H1 (cell line): ENCODE measurements at places on chromosomes 13 and 19. TPM values are rescaled to one million over a fixed set of nuclear protein-coding genes. Genes with fewer than 3 reads are reported as not detected.

Gene GFY
- 0.93 and 1.1 TPM in 2 replicates for total RNA-seq

DNA sequence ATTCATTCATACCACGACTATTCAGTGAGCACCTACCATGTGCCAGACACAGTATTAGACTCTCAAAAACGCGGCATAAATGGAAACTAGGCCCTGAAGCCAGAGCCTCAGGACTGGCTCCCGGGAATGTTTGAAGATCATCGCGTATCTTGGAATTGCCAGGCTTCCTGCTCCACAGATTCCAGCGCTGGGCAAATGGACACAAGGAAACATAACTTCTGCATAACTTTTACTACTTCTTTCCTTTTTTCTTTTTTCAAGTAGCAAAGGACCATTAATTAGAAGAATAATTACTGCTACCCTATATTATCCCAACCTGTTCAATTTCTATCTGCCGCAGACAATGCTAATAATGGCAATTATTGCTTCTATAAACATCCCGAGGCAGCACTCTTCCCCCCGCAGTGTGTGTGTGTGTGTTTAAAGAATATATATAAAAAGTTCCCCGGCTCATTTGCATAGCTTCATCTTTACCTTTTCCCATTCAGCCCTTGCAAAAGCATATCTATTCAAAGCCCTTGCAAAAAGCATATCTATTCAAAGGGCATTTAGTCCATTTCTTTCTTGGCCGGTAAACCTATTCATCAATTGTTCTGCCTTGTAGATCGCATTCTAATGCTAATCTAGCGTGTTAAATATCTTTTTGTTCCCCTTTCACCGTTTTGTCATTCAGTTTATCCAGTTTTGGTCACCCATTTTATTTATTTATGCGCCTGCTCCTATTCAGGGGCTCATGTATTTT is 6.1 kb downstream of the SOX21 start:
- peaks cover 26% of the 10 kb centered on the region for H3K4me1 ChIP-seq
- peak overlapping the region; percentile 86; the same call in 1 of the 2 replicates for H3K4me3 ChIP-seq
- peaks cover 45% of the 10 kb centered on the region for H3K27me3 ChIP-seq
- no peak for DNase-seq
- H3K27ac ChIP-seq, result no peak overlapping the region
- H3K36me3 ChIP-seq, result no peaks in the 10 kb centered on the region

GRCh38 chr19:5308451-5309437 is 31.9 kb downstream of the PTPRS start:
- no peaks in the 10 kb centered on the region for H3K27me3 ChIP-seq
- peaks cover 5% of the 10 kb centered on the region; the same call in 1 of the 2 replicates for H3K4me1 ChIP-seq
- no peak for DNase-seq
- no peak overlapping the region for H3K4me3 ChIP-seq
- no peaks in the 10 kb centered on the region for H3K36me3 ChIP-seq

DNA sequence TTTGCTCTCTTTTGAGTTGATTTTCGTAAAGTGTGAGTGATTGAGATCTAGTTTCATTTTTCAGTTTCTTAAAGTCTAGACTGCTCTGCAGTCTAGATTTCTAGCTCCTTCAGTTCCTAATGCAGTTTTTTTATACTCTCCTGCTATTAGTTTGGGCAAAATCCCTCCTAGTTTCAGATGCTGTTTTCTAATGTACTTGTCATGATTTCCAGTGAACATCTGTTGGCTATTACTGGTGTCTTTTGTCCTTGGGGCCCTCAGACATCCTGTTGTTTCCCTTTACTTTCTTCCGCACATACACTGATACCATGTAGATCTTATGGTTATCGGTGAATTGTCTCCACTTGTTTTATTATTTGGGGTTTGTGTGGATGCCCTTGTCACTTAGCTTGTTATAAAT is 292.1 kb downstream of the TDRD3 start:
- H3K27ac ChIP-seq, result no peak overlapping the region
- H3K27me3 ChIP-seq, result peaks cover 1% of the 10 kb centered on the region
- H3K4me1 ChIP-seq, result no peaks in the 10 kb centered on the region
- DNase-seq, result no peak
- no peak overlapping the region for H3K4me3 ChIP-seq

GRCh38 chr19:48635263-48635965 is 1.8 kb downstream of the DBP start:
- DNase-seq, result no peak
- H3K27ac ChIP-seq, result no peak overlapping the region
- H3K27me3 ChIP-seq, result peaks cover 2% of the 10 kb centered on the region
- H3K36me3 ChIP-seq, result no peaks in the 10 kb centered on the region
- H3K4me3 ChIP-seq, result peak overlapping the region; percentile 74

- no peak for DNase-seq
- peaks cover 3% of the 10 kb centered on the region for H3K27me3 ChIP-seq
- H3K27ac ChIP-seq, result no peak overlapping the region
- H3K4me3 ChIP-seq, result peak overlapping the region; percentile 58
- H3K4me1 ChIP-seq, result no peaks in the 10 kb centered on the region
- no peaks in the 10 kb centered on the region for H3K36me3 ChIP-seq
These were observed 440.9 kb upstream of the KLF12 start for GRCh38 chr13:74574964-74575728.
